ENCODE measurements at places on chromosomes 4 and X.

GRCh38 chr4:94715726-94716125, 42.0 kb upstream of the BMPR1B start:
- no peak for DNase-seq

DNA sequence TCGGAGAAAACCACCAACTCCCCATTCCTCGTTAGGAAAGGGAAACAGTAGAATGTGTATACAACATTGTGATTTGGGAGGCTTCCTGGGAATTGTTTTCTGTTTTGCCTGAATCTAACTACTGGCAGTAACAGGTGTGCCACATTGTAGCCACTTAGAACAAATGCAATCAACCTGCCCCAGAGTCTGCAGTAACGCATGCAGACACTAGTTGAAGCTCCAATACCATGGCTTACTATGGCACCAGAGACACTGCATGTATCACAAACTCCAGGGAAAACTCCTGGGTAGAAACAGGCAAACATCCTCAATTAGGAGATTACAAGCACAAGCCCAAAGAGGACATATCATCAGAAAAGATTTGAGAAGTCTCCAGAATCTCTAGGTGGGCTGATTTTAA, 154.2 kb upstream of the NEIL3 start:
- no peak for DNase-seq

GRCh38 chrX:84118769-84119168, 69.2 kb downstream of the RPS6KA6 start:
- DNase-seq, result no peak

DNA sequence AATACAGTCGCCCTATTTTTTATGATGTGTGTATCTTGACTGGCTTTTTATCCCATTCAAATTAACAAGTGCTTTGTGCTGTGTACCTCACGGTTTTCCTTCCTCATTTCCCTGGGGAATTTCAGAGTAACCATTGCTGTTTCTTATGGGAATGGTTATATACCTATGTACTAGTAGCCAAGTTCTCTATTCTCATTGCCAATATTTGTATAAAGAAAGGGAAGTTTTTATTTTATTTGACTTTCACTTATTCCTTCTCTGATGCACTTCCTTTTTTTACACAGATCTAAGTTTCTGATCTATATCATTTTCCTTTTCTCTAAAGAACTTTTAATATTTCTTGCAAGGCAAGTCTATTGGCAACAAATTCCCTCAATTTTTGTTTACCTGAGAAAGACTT, 181.3 kb downstream of the SOWAHB start:
- no peak for DNase-seq

DNA sequence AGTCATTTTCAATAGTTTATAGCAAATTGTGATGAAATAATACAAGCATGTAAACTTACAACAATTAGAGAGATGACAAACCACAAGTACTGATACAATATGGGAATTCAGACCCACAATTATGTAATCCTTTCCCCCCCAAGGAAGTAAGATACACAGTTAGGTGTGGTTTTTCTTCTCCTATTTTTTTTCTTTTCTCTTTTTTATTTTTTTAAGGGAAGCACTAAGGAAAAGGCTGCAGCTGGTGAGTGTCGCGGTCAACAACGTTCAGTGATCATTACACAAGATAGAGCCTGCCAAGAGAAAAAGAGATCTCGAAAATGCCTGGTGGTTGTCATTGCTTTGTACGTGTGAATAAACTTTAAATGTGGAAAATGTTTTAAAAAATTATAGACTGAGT, 9.8 kb downstream of the NDNF start:
- DNase-seq, result peak; percentile 9

DNA sequence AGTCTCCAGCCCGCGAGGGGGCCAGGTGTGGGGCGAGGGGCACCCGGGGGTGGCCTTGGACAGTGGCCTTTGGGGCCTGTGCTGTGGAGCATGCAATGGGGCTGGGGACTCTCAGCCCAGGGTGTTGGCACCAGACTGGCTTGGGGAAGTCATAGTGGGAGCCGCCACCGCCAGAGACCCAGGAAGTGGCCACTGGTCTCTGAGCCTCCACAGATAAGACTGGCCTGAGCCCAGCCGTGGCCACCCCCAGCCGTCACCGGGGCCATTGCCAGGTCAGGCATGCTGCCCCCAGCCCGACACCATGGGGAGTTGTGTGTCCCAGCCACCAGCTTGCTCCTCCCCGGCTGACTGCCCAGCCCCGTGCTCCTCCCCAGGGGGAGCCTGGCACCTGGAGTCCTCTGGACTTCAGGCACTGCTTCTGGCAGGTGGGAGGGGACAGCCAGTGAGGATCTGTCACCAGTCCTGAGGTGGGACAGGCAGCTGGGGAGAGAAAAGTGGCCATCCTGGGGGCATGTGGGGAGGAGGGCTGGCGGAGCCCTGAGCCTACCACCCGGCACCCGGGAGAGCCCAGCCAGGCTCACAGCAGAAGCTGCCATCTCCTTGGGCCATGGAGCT, 32.5 kb downstream of the TACC3 start:
- no peak for DNase-seq

- no peak for DNase-seq
Measured at GRCh38 chr4:168119890-168120289, 27.6 kb downstream of the ANXA10 start.

DNA sequence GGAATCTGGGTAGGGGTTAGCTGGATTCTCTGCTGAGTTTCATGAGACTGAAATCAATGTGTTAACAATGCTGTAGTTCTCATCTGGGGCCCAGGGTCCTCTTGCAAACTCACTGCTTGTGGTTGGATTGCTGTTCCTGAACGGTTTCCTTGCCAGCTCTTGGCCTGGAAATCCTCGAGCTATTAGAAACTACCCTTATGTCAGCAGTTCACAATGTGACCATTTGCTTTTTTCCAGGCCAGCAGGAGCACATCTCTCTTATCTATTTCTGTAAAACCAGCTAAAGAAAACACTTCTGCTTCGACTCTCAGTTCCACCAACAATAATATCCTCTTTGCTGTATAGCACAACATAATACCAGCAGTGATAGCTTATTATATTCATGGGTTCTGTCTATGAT, 140.1 kb upstream of the TRAM1L1 start:
- DNase-seq, result no peak

DNA sequence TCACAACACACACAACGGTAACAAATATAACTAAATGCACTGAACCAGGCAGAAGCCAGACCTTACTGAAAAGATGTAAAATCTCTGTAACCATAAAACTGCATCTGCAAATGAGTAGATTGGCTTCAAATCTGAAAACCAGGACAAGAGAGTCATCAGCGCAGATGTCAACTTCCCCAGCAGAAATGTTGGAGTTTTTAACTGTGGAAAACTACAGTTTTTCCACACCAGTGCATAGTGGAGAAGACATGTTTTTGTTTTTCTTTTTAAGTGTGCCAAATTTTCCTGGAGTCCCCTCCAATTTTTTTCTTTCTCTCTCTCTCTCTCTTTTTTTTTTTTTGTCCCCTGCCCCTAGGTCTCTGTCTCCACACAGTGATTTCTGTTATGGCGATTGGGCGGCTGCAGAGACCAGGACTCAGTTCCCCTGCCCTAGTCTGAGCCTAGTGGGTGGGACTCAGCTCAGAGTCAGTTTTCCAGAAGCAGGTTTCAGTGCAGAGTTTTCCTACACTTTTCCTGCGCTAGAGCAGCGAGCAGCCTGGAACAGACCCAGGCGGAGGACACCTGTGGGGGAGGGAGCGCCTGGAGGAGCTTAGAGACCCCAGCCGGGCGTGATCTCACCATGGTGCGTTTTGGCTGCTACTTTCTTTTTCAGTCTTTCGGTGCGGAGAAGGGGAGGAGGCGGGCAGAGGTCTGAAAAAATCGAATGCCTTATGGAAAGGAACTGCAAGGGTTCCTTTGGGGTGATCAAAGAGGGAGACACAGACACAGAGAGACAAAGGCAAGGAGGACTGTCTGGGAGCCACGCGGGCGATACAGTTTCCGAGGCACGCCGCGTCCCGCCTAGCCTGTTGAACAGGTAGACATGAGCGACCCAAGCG, at the start of gene GUCY1A1:
GUCY1A1 (plus strand) TSS at position 505 of the 878 bp plus-strand sequence. CDS start 30,020 bp downstream, outside the sequence.
- DNase-seq, result peak; percentile 27

GRCh38 chr4:74805601-74806000, 11.3 kb upstream of the BTC start:
- no peak for DNase-seq

GRCh38 chr4:13980317-13981310, 353.1 kb upstream of the BOD1L1 start:
- peak; percentile 17 for DNase-seq

DNA sequence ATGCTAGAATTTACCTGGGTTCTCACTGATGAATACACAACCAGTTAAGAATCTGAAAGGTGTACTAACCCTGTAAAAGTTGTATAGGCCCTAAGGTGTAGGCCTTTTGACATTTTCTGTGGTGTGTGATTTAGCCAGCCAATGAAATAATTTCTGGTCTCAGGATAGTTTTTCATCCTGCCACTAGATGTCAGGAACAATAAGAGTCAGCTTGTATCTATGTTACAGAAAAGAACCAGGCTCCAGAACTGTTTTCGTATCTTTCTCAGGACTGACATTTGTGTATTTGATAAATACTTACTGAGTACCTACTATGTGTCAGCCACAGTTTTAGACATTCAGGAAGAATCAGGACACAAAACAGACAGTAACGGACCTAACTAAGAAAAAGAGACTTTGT, 673.6 kb upstream of the TENM3 start:
- DNase-seq, result peak; percentile 1

DNA sequence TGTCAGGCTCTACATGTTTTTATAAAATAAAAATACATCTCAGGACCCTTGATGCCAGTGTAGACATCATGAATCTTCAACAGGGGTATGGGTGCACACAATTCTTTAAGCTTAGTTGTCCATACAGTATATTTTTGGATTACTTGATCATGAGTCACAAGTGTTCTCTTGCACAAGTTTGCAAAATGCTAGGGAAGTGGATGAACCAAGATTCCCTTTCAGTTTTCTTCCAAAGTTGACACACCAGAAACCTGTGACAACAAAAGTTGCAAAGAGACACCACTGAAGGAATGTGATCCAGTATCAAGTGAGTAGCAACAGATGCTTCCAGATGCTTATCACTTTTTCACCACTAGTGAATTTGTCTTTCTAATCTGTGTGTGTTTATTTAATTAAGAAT, 1021.2 kb downstream of the PCDH7 start:
- peak; percentile 89 for DNase-seq

- DNase-seq, result no peak
Measured at GRCh38 chr4:80154545-80154933, 42.8 kb upstream of the PRDM8 start.

DNA sequence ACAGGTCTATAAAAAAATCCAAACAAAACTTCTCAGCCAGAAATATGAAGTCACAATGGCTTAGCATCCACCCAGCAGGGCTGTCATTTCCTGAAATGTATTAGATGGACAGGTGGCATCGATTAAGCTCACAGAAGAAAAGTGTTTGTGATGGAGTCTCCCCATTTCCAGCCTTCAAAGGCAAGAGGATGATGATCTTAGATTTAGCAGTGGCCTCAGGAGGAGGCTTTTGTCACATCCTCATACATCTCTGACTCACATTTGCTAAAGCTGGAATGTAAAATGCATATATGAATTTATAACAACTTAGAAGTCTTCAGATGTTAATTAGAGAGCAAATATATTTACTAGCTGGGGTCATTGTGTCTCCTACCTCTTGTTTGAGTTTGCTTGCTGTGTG, 441.9 kb downstream of the SPRY1 start:
- DNase-seq, result no peak

DNA sequence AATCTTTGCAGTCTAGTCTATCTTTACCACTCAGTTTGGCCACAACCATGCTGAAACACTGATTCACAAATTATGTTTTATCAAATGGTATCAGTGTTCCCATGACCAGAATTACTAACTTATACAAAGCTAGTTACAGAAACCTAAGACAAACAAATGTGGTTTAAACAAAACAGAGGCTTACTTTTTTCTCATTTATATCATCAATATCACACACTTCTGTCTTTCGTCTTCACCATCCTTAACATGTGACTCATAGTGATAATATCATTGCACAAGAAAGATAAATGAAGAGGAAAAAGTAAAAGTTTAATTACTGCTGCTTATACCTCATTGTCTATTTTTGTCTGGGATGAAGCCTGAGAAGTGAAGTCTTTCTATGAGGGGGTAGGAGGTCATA, 406.6 kb downstream of the PCDH10 start:
- DNase-seq, result no peak

DNA sequence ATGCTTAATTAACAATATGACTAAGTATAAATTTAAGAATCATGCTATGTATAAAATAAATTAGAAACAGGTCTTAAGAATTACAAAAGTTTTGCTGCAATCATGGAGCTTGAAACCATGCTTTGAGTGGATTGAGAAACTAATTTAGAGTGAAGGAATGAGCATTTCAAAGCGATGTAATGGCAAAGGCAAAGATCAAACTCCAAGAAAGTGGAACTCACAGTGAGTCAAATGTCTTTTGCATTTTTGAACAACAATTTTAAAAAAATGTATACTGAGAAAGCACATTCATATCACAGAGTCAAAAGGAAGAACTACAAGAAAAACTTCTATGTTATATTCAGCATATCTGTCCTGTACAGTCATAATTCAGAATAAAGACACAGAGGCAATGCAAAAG, 6.6 kb downstream of the GPRIN3 start:
- DNase-seq, result no peak

DNA sequence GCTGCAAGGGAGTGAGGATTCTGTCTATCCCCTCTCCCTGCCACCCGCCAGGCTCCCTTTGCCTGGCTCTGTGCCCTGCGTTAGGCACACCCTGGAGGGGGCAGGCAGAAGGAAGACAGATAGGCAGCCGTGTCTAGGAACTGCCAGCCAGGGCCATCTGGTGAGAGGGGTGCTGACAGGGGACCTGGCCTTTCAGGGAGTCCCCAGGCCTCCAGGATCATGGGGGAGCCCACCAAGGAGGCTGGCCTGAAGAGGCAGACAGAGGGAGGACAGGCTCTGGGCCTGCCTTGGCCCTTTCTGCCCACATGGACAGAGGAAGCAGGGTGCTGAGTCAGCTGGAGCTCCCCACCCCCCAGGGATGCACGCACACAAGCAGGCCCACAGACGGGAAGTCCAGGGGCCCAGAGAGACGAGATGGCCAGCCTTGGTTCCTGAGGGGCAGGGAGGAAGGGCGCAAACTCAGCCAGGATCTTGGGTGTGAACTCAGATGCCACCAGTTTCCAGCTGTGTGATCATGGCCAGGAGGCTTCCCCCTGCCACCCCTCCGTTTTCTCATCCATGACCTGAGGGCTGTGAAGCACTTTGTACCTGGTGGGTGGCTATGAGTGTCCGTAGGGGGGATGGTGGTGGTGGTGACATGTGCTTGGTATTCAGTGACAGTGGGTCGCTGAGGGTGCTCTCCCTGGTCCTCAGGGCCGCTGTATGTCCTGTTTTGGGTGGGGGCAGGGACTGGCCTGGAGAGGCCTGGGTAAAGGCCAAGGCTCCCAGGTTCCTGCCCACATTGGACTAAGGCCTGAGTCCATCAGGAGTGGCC, 1.8 kb downstream of the SH3BP2 start:
- DNase-seq, result peak; percentile 80

DNA sequence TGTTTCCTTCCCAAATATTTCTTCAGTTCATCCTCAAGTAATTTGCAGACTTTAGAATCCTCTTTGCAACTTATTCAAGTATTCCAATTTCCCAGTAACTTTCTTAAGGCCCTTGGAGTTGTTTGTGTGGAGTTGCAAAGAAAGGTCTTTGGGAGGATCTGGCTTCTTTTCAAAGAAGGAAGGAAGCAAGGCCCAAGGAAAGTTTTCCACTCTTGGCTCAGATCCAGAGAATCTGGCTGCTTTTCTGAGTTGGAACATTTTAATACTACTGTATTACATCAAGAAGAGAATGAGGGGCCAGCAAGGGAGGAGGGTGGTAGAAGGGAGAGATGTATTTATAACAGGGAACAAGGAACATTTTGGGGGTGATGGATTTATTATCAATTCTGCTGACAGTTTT, 10.5 kb downstream of the CDX4 start:
- no peak for DNase-seq

Data from suppressor macrophage treated with lipopolysaccharide for 1 hour (primary cell).